ENCODE measurements at places on chromosomes 5 and 9. TPM values are rescaled to one million over a fixed set of nuclear protein-coding genes. Genes with fewer than 3 reads are reported as not detected.

GRCh38 chr5:38330207-38330606 is 71.8 kb downstream of the EGFLAM start:
- DNase-seq, result no peak
- H3K27ac ChIP-seq, result no peak overlapping the region
- H3K36me3 ChIP-seq, result no peaks in the 10 kb centered on the region
- H3K4me3 ChIP-seq, result no peak overlapping the region

DNA sequence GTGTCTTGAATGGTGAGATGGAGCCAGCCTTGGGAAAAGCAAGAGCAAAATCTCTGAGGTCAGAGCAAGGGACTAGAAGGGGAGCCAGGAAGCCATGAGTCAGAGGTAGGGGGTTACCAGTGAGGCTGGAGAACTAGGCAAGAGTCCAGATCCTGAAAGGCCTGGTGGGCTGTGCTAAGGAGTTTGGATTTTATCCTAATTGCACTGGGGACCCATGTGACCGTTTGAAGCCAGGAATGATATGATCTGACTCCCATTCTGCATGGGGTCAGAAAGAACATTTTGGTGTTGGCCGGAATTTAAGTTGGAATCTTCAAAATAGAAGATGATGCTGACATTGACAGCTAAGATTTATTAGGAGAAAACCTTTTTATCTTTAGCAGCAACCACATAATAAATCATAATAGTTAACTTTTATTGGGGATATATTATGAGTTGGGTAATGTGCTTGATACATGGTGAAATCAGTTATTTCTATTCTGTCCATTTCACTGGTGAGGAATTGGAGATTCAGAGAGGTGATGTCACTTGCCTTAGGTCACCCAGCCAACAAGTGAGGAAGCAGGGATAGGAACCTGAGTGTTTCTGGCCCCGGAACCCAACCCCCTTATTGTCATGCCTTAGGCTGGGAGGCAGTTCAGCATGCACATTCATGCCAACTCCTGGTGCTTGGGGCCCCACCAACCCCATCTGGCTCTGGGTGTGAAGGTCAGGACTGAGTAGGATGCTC is 61.5 kb upstream of the RARS1 start:
- H3K27me3 ChIP-seq, result no peaks in the 10 kb centered on the region
- DNase-seq, result no peak
- no peak overlapping the region for H3K4me3 ChIP-seq

- no peak overlapping the region for H3K27ac ChIP-seq
- H3K27me3 ChIP-seq, result peaks cover 10% of the 10 kb centered on the region
- H3K4me1 ChIP-seq, result no peaks in the 10 kb centered on the region
- H3K36me3 ChIP-seq, result no peaks in the 10 kb centered on the region
Measured at GRCh38 chr5:174796711-174797192, 72.4 kb downstream of the MSX2 start.

- H3K27ac ChIP-seq, result no peak overlapping the region
- no peaks in the 10 kb centered on the region for H3K36me3 ChIP-seq
- H3K4me1 ChIP-seq, result peaks cover 10% of the 10 kb centered on the region
- no peak for DNase-seq
Measured at GRCh38 chr9:136995362-136995761, 1.0 kb downstream of the CLIC3 start.

DNA sequence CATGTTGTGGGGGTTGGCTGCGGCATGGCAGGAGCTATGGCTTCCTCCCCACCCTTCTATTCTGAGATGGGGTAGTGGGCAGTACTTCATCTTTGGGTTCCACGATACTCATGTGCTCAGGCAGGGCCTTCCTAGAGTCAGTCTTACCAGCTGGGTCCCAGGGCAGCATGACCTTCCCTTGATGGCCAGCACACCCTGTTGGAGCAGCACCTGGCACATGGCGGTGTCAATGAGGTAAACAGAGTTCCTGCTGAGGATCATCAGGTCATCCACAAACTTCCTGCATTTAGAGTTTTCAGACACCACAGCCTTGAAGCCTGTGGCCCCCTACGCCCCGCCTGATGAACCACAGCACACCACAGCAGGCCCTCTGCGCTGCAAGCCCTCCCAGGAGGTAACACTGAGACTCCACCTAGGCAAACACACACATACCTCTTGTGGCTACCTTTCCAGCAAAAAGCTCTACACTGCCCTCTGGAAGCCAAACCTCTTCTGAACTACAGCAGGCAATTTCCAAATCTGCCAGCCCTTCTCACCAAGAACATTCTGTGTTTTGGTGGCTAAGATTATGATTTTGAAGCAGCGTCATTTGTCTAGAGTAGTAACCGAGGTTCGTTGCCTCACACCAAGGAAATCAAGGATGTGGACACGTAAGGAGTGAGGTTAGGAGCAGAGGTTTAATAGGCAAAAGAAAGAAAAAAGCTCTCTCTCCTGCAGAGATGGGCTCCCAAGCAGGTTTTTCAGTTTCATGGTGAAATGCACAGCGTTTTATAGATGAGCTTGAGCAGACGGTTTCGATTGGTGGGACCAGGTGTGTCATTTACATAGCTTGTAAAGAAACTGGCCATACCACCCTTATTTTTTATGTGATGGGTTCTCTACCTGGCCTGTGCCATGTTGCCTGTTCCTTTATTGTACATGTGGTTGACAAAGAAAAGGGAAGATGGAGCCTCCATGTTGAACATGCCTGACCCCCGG is 20.3 kb upstream of the TMEM174 start:
- DNase-seq, result no peak
- H3K4me1 ChIP-seq, result no peaks in the 10 kb centered on the region
- no peak overlapping the region for H3K27ac ChIP-seq

Gene PPP3R2
- total RNA-seq, result not detected

Gene LTC4S
- 4.0 TPM for total RNA-seq
